Activated CD4-positive, alpha-beta T cell treated with anti-CD3 and anti-CD28 coated beads, Interleukin-2, amount 50 U/mL, for 4 hours (primary cell): ENCODE measurements at places on chromosomes 3 and 15.

- DNase-seq: no peak
Observed at GRCh38 chr3:54393150-54393549, 270.8 kb downstream of the CACNA2D3 start.

GRCh38 chr3:161070252-161070930, 34.8 kb downstream of the B3GALNT1 start:
- DNase-seq: no peak

DNA sequence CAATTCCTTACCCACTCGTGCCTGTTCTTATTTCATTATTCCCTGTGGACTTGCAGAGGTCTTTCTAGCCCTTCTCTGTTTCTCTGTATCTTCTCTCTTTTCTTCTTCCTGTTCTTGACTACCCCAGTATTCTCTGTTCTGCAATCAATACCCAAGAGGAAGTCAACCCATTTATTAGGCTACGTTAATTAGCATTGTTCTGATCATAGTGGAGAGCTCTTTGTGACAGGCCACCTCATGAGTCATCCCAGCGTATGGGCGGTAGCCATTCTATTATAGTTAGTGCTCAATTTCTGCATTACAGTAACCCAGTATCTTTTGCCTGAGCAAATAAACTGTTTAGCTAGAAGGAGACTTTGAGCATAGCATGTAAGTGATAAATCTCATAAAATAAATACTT, 259.5 kb upstream of the GRM7 start:
- DNase-seq: no peak

DNA sequence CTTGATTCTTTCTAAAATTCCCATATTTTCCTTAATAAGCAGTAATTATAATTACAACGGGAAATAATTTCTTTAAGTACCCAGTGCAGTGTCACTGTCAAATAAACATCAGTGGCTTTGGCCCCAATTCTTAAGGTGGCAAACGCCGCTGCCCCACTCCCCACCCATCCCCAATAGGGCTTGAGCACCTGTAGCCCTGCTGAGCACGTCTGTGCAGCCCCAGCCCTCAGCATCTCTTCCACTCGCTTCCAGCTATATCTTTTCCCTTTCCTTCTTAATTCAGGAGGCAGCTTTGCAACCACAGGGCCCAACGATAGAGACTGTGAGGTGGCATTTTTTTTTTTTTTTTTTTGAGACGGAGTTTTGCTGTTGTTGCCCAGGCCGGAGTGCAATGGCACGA, 9.0 kb downstream of the PPM1M start:
- no peak for DNase-seq

DNA sequence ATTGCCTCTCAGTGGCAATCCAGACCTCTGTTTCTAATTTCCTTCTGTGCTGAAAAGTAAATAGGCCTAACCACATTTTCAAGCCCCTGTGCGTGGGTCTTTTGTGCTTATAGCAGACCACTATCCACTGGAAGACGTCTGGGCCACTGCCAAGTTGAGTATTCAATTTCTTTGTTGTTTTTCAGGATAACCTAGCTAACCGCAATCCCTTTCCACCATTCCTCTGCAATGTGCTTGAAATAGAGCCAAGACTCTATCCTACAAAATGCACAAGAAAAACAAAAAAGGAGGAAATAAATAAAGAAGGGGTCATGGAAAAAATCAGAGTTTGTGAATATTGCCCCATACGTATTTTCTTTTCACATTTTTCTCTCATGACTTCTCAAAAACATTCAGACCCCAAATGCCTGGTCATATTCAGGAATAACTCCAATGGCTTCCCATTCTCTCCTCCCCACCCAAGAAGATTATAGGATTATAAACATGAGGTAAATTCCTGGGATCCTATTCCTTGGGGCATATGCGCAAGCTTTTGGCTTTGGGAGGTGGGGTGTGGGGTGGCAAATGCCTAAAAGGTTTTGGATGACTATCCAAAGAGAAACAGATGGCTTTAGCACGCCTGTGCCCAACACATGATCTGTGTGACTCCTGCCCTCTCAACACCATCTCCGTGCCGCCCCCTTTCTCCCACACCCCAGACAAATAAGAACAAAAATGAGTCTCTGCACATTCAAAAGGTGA, 217.9 kb upstream of the THBS1 start:
- DNase-seq: no peak

GRCh38 chr15:37143351-37143750, 43.0 kb upstream of the MEIS2 start:
- DNase-seq: no peak

- DNase-seq: no peak
Observed at GRCh38 chr15:39584662-39585388, 3.9 kb downstream of the THBS1 start.

DNA sequence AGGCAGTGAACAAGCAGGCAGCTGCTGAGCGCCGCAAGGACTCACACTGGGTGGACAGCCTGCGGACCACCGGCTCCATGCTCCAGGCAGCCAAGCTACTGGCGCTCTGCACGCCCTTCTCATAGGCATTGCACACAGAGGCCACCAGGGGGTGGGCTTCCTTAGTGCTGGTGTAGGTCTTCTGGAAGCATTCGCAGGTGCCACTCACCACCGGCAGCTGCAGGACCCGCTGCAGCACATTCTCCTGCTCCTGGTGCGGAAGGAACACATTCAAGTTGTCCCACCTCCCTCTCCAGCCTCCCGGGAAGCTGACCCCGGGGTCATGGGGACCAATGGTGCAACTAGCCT, 6.0 kb downstream of the PLIN1 start:
- DNase-seq: no peak

GRCh38 chr3:143306407-143306806, 186.8 kb downstream of the CHST2 start:
- no peak for DNase-seq
